ENCODE measurements at places on chromosomes 1 and 21.
A peak's percentile ranks its signal among the peaks of the same experiment; 100 is the strongest.

GRCh38 chr1:30692201-30692947, 31.0 kb downstream of the MATN1 start:
- no peak for ATAC-seq

DNA sequence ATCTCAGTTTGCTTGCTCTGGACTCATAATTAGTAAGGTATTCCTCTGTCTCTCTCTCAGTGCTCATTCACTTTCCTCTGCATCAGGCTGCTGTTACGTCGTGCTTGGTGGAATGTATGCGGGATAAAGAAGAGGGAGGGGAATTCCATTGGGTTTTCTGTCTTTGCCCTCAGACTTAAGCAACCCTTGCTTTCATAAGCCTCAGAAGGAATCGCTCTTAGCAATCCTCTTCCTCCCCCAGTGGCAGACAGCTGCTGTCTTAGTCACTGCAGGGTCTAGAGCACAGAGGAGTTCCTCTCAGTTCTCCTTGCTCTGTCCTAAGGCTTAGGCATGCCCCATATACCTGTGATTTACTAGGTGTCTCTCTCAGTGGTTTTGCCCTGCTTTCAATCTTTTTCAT, 19.1 kb upstream of the NTMT2 start:
- peak; percentile 84 for ATAC-seq

- no peak for ATAC-seq
Observed at GRCh38 chr1:239816081-239816782, 275.5 kb upstream of the FMN2 start.

DNA sequence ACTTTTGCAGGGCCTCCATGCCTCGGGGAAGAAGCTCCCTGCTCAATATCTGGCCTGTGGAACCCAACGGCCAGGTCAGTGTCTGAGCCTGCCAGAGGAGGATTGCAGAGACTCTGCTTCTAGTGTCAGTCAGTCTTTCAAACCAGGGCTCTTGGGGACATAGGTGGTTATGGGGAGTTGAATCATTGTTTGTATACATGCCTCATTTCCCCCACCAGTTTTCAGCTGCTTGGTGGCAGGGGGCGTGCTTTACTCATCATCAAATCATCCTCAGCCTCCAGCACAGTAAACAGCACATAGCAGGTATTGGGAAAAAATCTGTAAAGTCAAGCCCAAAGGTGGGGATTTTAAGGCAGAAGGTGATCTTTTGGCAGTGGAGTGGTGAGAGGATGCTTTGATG, 17.4 kb upstream of the FAM89A start:
- ATAC-seq: no peak

DNA sequence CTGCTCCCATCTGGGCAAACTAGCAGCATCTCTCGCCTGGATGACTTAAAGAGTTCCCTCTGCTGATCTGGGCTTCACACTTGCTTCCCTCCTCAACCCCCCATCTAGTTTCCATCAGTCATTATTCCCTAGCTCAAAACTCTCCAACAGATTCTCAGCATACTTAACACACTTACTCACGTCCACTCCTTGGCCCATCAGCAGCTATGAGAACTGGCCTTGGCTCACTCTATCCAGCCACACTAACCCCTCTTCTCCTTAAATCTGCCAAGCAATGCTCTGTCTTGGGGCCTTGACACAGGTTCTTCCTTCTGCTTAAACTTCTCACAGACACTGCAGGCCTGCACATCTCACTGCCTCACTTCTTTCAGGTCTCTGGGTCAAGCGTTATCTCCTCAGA, 41.6 kb downstream of the GNG12 start:
- no peak for ATAC-seq

- ATAC-seq: no peak
Observed at GRCh38 chr1:163176797-163177196, 25.9 kb downstream of the RGS5 start.

DNA sequence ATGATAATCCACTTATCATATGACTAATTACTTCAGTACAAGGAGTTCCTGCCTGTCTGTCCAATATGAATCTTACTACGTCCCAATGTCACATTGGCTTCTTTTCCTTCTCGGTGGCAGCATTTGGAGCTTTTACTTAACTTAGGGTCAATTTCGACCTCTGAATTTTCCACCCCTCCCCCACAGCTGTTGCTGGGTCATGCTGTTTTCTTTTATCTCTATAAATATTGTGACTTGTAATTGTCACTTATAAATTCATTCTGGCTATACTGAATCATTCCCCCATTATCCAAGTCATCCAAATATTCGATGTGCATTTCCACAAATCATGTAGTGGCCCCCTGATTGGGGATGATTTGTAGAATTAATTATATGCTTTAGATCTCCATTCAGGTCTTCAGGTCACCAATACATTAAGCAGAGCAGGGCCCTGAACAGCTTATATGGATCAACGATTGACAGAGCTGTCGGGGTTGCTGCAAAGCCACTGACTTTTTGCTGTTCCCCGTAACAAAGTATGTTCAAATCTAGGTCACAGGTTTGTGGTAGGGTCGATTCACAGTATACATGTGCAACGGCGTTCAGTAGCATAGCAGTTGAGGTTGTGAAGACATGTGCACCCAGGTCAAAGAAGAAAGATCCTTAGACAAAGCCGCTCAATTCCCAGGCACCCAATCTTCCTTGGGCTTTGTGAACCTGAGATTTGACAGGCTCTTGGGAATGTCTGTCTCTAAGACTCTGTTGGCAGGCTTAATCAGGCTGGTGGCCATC, 18.3 kb upstream of the RNU1-4 start:
- ATAC-seq: no peak

GRCh38 chr1:30371888-30372791, 351.2 kb downstream of the MATN1 start:
- no peak for ATAC-seq

DNA sequence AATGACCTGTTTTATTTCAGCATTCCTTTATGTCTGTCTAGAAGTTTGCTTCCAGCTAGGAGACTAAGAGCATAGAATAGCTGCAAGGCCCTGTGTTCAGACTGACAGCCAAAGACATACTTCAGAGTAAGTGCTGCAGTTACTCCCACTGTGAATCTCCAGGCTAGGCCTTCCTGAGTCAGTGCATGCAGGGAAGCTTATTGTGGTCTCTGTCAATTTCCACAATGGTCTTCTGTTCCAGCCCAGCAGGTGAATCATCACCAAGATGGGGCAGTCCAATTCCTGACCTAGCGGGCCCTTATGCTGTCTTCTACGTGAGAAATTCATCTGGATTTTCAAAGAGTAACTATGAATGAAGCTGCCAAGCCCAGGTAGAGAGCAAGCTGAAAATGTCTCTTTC, 146.3 kb upstream of the C8B start:
- ATAC-seq: no peak
